ENCODE measurements at places on chromosomes 2 and 18.

DNA sequence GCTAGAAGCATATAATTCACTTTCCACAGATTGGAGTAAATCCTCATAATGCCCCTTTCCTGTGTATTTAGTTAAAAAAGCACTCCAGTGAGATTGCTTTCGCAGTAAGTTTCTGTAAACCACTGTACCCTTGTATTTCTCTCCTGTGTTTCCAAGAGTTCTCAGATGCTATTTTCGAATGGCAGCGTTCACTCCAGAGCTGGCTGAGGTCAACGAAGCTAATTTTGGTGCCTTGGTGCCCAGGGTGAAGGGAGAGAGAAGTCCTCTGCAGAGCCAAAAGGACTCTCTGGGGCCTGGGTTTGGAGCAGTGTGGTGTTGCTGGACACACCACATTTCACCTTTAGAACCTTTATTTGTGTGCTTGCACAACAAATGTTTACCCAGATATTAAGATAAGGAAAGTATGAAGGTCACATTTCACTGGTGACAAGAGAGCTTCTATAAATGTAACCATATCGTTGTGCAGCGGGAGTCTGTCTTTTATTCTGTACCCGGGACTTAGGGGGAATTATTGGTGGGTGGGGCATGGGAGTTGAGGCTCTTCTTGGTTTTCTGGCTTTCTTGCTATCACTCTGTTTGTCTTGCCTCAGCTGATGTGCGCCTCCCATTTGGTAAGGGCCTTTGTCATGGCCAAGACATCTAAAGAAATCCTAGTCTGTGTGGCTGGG lies 9.9 kb downstream of the EPAS1 start:
- DNase-seq: no peak

DNA sequence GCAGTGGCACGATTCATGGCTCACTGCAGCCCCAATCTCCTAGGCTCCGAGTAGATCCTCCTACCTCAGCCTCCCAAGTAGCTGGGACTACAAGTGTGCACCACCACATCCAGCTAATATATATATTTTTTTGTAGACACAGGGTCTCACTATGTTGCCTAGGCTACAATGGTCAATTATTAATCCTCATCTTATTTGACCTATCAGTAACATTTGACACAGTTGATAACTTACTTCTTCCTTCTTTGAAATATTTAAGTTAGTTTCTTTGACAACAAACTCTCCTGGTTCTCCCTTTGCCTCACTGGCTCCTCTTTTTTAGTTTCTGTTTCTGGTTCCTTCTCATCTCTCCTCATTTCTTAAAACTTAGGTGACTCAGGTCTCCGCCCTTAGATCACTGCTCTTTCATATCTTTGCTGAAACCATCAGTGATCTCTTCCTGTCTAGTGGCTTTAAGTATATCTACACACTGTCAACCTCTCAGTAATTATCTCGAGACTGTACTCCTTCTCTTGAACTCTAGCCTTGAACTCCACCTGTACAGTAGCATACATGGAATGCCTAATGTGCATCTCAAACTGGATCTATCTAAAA lies 11.5 kb downstream of the PGAP1 start:
- DNase-seq: no peak

DNA sequence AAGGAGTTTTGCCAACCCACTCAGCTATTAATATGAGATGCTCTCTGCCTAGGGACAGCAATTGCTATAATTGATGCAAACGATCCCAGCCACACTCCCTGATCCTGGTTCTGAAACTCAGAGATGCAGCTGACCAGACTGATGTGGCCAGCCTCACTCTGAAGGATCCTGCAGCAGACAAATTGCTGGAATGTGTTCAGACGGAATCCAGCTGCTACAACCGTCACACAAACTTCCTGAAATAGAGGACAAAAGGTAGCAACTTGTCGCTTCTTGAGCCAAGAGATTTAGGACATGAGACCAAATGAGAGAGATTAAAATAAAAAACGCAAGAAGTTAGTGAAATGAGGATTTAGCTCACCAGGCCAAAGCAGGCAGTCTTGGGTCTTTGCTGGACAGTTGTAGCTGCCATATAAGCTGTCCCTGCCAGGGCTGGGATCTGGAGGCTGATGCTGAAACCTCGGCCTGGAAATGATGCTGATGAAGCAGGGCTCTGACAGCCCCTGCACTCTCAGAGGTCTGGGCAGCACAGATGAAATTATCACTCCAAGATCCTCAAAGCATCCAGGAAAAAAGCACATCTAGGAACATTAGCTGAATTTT lies 8.3 kb upstream of the YWHAQ start:
- no peak for DNase-seq

DNA sequence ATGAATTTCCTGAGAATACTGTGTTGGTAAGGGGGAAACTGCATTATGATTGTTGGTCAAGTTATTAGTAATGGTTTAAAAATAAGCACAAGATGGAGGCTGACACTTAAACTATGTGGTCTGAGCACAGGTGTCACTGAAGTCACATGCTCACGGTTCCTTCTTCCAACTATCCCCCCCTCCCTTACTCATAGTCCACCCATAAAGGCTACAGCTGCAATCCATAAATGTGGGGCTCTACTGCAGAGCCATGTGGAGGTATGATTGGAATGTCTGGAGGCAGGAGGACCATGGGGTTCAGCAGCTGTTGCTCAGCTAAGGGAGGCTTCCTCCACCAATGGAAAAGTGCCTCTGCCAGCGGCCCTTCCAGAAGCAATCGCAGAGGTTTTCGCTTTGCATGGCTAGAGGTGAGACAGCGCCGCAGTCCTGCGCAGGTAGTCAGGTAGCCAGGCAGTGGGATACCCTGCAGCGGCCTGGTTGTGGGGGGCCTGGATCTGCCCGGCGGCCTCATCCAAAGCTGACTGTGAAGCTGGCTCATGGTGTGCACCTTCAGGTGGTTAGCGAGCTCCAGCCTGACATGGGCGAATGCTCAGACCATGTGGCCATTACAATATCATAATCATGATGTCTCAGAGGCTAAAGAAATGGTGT lies 249.6 kb downstream of the DCDC2C start:
- no peak for DNase-seq

- DNase-seq: no peak
These were observed 382.6 kb upstream of the ZNF804A start for GRCh38 chr2:184215745-184216144.
